ENCODE measurements at places on chromosomes 6 and 20. TPM values are rescaled to one million over a fixed set of nuclear protein-coding genes. Genes with fewer than 3 reads are reported as not detected.

DNA sequence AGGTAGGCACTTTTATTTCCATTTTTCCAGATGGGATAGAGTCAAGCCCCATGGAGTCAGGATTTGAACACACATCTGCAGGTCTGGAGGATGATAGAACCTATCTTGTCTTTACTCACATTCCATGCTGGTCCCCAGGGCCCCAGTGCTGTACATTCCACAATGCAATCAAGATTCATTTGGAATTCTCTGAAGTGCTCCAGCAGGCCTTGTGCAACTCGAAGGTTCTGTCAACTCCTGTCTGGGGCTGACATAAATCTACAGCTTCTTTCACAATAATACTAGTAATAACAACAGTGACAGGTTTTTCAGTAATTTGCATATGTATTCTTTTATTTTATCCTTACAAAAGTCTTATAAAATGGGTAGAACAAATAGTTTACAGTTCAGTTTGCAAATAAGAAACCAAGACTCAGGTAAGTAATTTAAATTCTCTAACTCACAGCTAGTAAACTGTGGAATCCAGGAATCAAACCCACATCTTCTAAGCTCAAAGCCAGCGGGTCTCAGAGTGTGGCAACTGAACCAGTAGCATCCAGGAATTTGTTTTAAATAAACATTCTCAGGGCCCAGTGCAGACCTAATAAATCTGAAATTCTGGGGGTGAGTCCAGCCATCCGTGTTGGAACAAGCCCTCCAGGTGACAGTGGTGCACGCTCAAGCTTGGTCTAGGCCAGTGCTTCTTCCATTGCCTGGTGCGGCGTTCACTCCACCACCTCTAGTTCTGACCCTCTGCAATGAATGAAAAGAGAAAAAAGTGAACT is 137.0 kb upstream of the TNFAIP3 start:
- H3K4me1 ChIP-seq: peaks cover 14% of the 10 kb centered on the region
- no peaks in the 10 kb centered on the region for H3K36me3 ChIP-seq
- peak; percentile 80 for DNase-seq
- H3K27me3 ChIP-seq: no peaks in the 10 kb centered on the region

GRCh38 chr6:37174196-37174514 is 4.2 kb downstream of the PIM1 start:
- peaks cover 3% of the 10 kb centered on the region for H3K4me1 ChIP-seq
- peaks cover 21% of the 10 kb centered on the region for H3K36me3 ChIP-seq
- no peaks in the 10 kb centered on the region for H3K27me3 ChIP-seq
- no peak for DNase-seq
- H3K4me3 ChIP-seq: no peak overlapping the region

The SYNCRIP gene
- 28.5 TPM for total RNA-seq

- no peaks in the 10 kb centered on the region for H3K27me3 ChIP-seq
- DNase-seq: peak; percentile 8
- H3K4me3 ChIP-seq: no peak overlapping the region
- no peaks in the 10 kb centered on the region for H3K4me1 ChIP-seq
- no peak overlapping the region for H3K27ac ChIP-seq
Observed at GRCh38 chr20:15930311-15931305, 642.6 kb downstream of the KIF16B start.
